ENCODE measurements at places on chromosomes 2 and 18.

GRCh38 chr18:40346146-40346545, 1608.9 kb upstream of the PIK3C3 start:
- no peak for DNase-seq

GRCh38 chr18:80205294-80205693, 42.0 kb downstream of the PARD6G start:
- no peak for DNase-seq

GRCh38 chr2:231293163-231293562, 94.7 kb downstream of the ARMC9 start:
- no peak for DNase-seq

- DNase-seq: no peak
Observed at GRCh38 chr2:239119346-239120126, 271.7 kb downstream of the TWIST2 start.

DNA sequence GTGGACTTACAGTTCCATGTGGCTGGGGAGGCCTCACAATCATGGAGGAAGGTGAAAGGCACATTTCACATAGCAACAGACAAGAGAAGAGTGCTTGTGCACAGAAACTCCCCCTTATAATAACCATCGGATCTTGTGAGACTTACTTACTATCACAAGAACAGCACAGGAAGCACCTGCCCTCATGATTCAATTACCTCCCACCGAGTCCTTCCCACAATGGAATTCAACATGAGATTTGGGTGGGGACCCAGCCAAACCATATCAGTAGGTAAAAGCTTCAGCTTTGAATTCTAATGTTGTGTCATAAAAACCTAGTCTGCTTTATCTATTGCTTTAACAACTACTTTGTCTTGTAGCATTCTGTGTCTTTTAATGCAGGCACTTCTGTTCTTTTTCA, 140.4 kb upstream of the PIK3C3 start:
- no peak for DNase-seq

DNA sequence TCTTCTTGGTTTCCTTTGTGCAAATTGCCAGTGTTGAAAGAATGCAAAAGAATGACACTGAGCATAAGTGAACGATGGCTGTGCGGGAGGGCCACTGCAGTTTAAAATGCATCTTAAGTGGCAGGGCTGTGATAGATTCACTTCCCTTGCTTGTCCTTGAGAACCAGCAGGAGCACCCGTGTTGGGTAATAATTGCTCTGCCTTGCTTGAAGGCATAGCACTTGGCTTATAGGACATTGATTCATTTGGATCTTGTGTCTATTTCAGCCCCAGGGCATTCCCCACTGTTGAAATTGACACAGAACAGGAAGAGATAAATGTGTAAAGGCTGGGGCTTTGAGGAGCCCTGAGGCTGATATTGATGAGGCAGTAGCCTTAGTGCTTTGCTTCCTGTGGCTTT, 1003.7 kb upstream of the GYPC start:
- no peak for DNase-seq

DNA sequence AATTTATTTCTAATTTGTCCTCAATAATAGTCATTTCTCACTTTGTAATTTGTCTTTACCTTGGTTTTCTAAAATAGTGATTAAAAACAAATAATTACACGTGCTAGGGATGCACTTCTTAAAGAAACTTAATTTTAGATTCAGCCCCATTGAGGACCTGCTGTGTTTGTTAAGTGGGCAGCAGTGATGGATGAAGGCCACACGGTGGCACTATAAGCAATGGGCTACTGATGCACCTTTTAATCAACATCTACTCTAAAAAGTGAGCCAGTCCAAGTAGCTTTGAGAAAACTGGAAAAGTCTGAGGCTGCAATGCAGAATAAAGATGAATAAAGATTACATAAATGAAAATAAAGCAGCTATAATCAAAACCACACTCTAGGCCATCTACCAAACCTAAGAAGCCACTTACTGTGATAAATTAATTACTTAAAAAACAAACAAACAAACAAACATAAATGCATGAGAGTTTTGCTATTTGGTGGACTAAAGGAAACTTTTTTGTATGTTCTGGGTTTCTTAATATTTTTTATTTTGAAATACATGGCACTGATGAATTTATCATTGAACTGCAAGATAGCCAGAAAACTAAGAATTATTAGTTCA, 89.3 kb downstream of the PDE11A start:
- peak; percentile 29 for DNase-seq

DNA sequence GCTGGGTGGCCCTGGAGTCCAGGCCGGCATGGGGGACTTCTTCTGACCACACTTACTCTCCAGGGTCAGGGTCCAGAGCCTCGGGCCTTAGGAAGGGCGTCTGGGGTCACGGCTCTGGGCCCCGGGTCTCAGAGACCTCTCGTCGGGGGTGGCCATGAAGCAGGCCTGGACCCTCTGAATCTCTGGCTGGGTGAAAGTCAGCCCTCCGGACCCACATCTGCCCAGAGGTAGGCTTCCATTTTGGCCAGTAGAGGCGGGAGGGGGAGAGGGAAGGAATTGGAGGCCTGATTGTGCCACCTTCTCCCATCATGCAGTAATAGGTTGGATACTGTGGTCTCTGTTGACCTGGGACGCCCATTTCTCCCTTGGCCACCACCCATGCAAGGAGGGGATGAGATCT, 125.3 kb upstream of the GPC1 start:
- no peak for DNase-seq

- DNase-seq: peak; percentile 6
Observed at GRCh38 chr2:18319987-18320386, 240.5 kb downstream of the RDH14 start.

DNA sequence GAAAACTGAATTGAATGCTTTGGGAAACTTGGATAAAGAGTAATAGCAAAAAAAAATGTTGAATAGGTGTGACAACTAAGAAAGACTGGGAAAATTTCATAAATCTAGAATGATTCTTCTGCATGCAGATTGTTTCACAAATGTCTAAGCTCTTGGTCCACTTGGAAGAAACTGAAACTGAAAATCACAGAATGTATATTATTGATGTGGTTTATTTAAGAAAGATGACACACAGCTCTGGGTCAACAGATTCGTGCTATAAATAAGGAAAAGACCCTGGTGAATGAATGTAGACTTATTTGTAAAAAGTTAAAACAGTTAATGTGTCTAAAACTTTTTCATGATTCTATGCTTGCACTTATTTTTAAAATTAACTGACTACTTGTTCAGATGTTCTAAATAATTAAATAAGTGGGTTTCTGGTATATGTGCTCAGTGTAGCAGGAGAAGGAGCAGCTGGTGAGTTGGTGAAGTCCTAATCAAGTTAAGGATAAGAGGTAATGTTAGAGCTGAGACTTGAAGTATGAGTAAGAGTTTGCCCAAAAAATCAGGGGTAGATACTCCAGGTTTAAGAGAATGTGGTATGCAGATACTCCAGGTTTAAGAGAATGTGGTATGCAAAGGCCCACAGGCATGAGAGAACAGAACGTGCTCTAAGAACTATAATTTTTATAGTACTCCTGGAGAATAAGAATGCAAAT, 24.5 kb downstream of the UGP2 start:
- DNase-seq: no peak

DNA sequence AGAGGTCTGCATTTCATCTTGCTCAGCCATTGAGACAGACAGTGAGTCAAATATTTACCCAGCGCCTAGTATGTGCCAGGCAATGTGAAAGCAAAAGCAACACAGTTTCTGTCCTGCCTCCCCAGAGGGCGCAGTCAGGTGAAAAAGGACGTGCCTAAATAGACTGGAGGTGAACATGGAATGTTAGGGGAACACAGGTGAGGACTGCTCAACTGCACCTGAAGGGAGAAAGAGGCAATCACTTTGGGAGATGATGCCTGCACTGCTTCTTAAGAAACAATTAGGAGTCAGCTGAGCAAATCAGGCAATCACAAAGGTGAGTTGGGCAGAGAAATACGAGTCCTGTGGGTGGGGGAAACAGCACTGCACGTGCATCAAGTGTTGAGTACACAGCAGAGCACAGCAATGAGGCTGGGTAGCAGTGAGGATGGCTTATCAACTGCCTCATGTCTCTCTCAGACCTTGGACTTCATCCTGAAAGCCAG, 218.3 kb upstream of the SMAD7 start:
- no peak for DNase-seq

GRCh38 chr2:151297882-151298281, 8.4 kb upstream of the NMI start:
- DNase-seq: no peak

DNA sequence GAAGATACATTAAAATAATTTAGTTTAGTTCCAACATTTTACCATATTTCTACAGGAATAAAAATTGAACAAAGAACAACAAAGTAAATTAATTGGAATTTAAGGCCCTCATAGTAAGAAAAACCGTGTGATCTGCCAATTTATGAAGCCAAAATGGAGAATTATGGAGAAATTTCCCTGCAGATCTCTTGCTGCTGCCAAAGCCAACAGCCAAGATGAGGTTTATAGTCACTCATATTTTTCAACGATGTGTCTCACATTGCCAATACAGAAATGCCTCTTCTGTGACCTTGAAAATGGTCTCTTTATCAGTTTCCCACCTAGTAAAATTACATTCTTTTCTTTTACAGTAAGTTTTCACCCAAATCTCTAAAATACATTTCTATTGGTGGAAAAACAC, 317.2 kb upstream of the FIGN start:
- no peak for DNase-seq

- peak; percentile 42 for DNase-seq
Observed at GRCh38 chr2:98455494-98455976, 10.9 kb downstream of the INPP4A start.

- DNase-seq: no peak
Observed at GRCh38 chr18:74186661-74187060, 38.3 kb downstream of the TIMM21 start.

- no peak for DNase-seq
Observed at GRCh38 chr2:68379184-68379708, 14.2 kb downstream of the PLEK start.

DNA sequence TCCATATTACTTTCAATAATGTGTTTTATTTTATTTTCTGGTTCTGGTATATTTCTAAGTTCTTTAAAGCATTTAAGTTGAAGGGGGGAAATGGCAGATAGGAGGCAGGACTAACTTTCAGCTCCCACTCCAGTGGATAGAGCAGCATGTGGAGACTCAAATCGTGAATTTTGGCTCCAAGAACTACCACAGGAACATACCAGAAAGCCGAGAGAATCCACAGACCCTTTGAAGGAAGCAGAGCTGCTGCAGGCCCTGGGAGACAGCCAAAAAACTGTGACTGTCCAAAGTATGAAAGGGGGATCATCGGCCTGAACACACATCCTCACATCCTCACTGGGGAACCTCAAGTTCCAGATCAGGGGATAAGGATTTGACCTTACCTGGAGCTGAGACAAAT, 207.6 kb upstream of the VWC2L start:
- DNase-seq: no peak

DNA sequence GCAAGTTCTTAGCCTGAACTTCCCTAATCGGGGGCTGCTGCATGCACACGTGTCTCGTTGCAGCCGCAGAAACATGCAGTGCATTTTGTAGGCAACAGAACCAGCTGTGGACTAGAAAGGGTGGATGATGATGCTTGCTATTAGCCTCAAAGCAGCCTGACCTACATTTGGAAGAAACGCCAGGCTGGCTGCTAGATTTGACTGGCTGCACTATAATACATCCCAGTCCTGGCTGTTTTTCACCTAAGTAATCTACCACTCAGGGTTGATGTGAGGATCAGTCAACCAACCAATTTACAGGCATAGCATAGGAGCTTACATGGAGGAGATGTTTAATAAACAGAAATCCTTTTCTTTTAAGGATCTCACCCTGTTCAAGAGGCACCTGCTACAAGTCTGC, 56.4 kb upstream of the SPP2 start:
- DNase-seq: no peak

DNA sequence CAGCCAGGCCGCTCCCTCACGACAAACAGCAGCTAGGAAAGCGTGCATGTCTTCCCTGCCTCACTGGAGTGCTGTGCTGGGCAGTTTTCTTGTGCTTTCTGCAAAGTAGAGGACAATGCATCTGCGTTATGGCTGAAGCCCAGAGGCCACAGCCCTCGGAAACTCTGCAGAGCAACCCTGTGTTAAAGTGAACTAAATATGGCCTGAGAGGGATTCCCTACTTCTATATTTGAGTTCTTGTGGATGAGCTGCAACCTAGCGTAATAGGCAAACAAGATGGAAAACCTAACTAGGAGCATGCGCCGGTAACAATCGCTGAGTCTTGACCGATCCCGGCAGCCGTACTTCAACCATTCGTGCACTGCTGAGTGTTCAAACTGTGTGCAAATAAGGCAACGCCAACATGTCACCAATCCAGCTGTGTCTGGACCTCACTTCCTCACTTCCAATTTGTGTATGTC, 471.9 kb upstream of the HS6ST1 start:
- DNase-seq: no peak

All from Caki2 (cell line).